WERI-Rb-1 (cell line): ENCODE measurements at places on chromosomes 13 and 19.
A peak's percentile ranks its signal among the peaks of the same experiment; 100 is the strongest.

- DNase-seq = peak; percentile 53
Measured at GRCh38 chr19:1512671-1513498, at the start of gene ADAMTSL5. ADAMTSL5 (minus strand) TSS chr19:1513019; CDS start chr19:1510943, 2,076 bp downstream.

DNA sequence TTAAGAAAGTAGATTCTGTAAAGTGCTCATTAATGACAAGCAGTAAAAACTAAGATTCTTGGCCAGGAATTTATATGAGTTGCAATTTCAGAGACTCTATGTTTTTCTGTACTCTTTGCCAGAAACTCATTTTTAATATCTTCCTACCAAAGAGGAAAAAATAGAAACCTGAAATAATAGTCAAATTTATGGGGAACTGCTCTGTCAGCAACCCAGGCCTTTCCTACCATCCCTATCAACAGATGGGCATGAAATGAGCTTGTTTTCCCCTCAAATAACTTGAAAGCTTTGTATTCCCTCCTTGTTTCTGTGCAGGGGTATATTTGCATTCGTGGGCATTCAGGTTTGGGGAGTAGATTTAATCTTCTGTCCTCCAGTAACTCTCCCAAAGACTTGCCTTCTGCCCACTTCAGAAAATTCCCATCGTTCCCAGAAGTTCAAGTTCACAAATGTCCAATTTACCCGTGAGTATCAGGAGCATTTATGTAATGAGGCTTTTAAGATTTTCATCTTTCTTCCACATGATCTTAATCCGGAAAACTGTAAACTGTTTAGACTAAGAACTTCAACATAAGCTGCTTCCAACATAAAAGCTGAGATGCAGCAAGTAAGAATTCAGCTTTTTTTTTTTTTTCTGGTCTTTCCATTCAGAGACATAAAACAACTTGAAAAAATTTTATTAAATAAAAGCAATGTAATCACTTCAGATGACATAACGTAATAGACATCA is 363.1 kb downstream of the EFNB2 start:
- no peak for DNase-seq

DNA sequence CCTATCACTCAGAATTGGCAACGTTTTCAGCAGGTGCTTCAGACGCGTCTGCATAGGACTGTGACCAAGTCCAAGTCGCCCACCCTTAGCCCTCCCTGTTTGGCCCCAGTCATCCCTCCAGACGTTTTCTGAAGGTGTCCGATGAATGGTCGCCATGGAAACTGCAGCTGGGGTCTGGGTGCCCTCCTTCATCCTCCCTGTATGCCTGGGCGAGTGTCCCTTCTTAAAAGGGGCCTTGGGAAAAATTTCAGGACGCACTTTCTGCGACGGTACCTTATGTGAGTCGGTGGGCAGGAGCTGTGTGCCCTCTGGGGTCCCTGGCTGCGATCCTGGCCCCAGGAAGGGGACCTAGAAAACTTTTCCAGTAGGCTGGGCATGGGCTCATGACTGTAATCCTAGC is 25.1 kb downstream of the MAN2B1 start:
- no peak for DNase-seq

DNA sequence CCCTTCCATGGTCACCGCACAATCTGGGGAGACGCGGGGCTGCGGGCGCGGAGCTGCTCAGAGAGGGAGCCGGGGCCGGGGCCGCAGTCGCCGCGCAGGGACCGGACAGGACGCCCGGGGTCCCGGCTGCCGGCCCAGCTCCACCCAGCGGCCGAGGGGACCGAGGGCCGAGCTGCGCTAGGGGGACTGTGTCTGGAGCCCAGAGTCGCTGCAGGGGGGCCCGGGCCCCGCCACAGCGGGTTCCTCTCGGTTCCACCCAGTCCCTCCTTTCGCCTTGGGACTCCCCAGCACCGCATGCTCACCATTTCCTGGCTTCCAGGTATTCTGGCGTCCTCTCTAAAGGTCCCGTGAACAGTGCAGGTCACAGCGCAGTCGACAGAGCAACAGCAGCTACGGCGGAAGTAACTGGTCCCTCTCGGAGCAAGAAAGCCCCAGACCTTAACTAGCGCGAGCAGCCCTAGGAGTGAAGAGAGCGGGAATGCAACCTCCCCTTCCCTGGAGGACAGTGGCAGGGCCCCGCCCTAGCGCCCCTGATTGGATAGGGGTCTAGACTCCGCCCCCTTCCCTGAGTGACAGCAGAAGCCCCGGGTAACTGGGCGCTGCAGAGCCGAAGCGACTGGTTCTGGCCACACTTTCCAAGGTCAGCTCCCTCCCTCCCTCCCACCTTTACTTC is at the start of gene ZNF878:
Gene ZNF878 (minus strand): TSS at position 465 of the 673 bp plus-strand sequence. CDS start 160 bp downstream, at position 305.
- DNase-seq = peak; percentile 99

- no peak for DNase-seq
Measured at GRCh38 chr13:87498681-87499080, 172.5 kb upstream of the SLITRK5 start.
